ENCODE measurements at places on chromosomes 11 and 22.
A peak's percentile ranks its signal among the peaks of the same experiment; 100 is the strongest.

DNA sequence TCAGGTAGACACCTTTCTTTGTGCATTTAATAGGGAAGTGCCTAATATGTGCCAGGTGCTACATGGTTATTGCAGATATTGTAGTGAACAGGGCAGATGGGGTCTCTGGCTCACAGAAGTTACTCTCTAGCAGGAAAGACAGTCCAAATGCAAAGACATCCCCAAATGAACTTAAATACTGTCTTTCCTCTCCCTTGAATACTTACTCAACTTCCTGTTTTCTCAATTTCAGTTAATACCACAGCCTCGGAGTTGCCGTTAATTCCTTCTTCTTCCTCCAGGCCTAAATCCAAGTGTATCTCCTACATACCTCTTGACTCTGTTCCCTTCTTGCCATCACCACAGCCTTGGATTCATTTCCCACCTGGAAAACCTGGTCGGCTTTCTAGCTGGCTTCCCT is 134.3 kb upstream of the SESN3 start:
- DNase-seq: no peak

GRCh38 chr11:31725176-31725575 is 85.9 kb downstream of the PAX6 start:
- no peak for DNase-seq

GRCh38 chr11:130603335-130603906 is 155.0 kb downstream of the ADAMTS15 start:
- no peak for DNase-seq

GRCh38 chr11:72418834-72419560 is 15.3 kb downstream of the CLPB start:
- no peak for DNase-seq

- no peak for DNase-seq
Observed at GRCh38 chr22:17540481-17540880, 22.8 kb upstream of the SLC25A18 start.

GRCh38 chr11:123654566-123655081 is at the start of gene SCN3B:
Gene SCN3B, minus strand, starts transcription at chr11:123654624. Its CDS starts 823 bp downstream, at chr11:123653801.
- DNase-seq: peak; percentile 6

DNA sequence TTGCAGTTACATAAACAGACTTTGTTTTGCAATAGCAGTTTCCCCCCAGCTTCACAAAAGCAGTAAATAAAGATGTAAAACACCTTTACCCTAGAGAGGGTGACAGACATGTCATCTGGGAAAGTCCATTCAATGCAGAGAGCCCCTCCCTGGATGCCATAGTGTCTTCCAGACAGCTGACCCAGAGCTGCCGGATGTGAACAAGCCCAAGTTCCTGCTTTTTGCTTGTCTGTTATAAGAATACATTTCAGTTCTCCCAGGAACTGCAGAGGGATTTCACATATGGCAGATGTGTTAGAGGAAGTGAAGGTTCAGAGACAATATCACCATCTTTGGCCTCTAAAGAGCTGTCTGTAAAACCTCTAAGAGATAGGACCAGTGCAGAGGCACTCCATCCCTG is 48.9 kb downstream of the RELT start:
- no peak for DNase-seq
